Cerebellar cortex (tissue), 1 donor: ENCODE measurements at places on chromosomes 5 and 9.

DNA sequence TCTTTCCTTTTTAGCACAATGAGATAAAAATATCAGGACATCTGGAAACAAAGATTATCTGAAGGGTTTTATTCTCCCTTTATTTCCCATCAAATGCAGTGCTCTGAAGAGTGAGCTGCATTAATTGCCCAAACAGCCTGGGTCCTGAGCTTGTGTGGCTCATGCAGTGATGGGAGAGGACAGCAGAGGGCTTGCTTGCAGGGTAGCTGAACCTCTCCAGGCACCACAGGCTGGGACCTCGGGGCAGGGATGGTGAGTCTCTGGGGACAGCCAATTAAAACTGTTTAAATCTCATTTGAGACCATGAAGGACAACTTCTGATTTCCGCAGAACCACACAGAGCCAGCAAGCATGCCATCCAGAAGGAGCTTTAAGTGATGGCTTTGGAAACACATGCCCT lies 71.2 kb downstream of the PLAC8L1 start:
- no peak for DNase-seq

DNA sequence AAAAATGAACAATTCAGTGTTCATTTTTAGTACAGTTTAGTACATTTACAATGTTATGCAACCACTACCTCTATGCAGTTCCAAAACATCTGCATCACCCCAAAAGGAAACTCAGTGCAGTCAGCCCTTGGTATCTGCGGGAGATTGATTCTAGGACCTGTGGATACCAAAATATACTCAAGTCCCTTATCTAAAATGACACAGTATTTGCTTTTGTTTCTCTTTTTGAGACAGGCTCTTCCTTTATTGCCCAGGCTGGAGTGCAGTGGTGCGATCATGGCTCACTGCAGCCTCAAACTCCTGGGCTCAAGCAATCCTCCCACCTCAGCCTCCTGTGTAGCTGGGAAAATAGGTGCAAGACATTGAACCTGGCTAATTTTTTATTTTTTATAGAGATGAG lies 114.0 kb downstream of the PIP5K1B start:
- DNase-seq: no peak

- DNase-seq: no peak
Observed at GRCh38 chr5:59102437-59102836, 519.6 kb downstream of the RAB3C start.

GRCh38 chr9:31606678-31607077 lies 777.8 kb upstream of the ACO1 start:
- DNase-seq: no peak

GRCh38 chr5:56183506-56183905 lies 49.6 kb downstream of the ANKRD55 start:
- no peak for DNase-seq

GRCh38 chr5:32261198-32261597 lies 51.5 kb downstream of the MTMR12 start:
- DNase-seq: no peak
